ENCODE measurements at places on chromosomes 4 and X. TPM values are rescaled to one million over a fixed set of nuclear protein-coding genes. Genes with fewer than 3 reads are reported as not detected.

GRCh38 chr4:8699479-8700145 is 107.0 kb downstream of the CPZ start:
- DNase-seq, result no peak

The TIGD4 gene
- 0.21 TPM for polyA plus RNA-seq

DNA sequence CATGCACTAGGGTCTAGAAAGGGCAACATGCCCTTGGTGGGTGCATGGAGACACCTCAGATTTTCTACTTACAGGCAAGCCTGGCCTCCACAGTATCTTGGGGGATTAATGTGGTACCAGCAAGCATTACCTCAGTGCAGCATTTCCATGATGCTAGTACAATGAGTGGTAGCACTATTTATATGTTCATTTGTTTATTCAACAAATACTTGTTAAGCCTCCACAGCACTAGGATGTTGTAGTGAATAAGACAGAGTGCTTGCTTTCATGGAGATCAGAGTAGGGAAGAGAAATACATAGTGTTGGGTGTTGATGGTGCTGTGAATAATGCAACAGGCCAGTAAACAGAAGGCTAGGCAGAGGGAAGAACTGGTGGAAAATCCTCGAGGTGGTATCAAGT is 133.4 kb downstream of the KLHL8 start:
- no peak for DNase-seq

The MAGEA9B gene
- polyA plus RNA-seq, result not detected

The GC gene
- not detected for polyA plus RNA-seq

DNA sequence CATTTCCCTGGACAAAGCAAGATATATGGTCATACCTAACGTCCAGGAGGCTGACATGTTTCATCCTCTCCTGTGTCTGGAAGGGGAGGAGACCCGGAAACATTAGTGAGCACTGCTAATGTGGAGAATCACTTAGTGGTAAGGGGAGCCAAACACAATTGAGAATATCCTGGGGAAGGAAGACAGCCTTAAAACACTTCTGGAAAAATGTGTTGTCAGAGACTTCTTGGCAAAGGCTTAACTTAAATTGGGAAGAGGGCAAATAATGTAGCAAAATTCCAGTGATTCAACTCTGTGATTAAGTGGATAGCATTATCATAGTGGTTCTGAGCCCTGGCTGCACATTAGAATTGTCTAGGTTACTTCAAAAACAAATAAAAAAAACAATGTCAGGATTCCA is 39.5 kb downstream of the SPARCL1 start:
- DNase-seq, result no peak

The XAGE2 gene
- polyA plus RNA-seq, result not detected

DNA sequence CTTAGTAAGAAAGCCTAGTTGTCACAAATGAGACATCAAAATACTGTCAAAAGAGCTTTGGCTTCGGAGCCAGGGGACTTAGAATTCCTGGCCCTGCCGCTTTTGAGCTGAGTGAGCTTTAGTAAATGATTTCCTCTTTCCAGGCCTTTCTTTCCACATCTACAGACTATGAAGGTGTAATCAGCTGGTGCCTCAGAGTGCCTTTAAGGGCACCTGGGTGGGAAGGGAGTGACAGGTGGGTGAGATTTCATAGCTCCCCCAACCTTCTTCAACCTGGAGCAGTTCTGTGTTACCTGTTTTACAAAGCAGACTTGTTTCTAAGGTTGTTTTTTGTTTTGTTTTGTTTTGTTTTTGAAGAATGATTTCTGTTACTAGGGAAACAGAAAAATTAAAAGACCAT is 154.7 kb upstream of the BOD1L1 start:
- DNase-seq, result no peak

The NOX1 gene
- polyA plus RNA-seq, result not detected
